ENCODE measurements at places on chromosomes 13 and 19. TPM values are rescaled to one million over a fixed set of nuclear protein-coding genes. Genes with fewer than 3 reads are reported as not detected.
A peak's percentile ranks its signal among the peaks of the same experiment; 100 is the strongest.

The TMEM86B gene
- 2.9 TPM for polyA plus RNA-seq

DNA sequence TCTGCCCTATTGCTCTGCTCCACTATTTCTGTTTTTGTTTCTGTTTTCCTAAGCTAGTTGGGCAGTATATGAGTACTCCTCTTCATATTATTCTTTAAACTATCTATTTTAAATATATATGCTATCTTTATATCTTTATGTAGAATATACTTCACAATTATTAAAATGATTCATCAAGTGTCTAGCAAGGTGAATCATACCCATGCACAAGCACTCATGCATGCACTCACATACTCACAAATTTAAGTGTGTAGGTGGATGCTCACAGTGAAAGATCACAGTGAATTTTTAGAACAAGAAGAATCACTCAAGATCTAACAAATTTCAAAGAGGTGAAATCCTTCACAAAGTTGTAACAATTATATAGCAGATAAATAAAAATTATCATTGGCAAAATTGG, 435.6 kb upstream of the SLITRK5 start:
- no peak for DNase-seq

DNA sequence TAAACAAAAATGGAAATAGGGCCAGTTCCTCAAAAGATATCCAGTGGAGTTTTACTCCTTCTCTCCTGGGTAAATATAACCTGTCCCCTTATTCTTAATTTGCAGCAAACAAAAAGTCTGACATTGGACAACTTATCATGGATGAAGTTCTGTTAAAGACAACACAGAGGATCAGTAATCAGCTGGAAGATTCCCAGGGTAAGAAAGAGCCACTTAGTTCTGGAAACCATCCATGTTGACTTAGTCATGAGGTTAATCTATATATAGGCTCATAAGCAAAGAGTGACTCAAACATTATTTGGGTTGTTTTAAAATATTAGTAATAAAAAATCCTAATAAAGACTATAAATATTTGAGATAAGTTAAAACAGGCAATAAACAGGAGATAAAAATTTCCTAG, 40.5 kb upstream of the EBPL start:
- no peak for DNase-seq

- DNase-seq, result no peak
Observed at GRCh38 chr19:50427997-50428425, 4.7 kb upstream of the MYBPC2 start.

DNA sequence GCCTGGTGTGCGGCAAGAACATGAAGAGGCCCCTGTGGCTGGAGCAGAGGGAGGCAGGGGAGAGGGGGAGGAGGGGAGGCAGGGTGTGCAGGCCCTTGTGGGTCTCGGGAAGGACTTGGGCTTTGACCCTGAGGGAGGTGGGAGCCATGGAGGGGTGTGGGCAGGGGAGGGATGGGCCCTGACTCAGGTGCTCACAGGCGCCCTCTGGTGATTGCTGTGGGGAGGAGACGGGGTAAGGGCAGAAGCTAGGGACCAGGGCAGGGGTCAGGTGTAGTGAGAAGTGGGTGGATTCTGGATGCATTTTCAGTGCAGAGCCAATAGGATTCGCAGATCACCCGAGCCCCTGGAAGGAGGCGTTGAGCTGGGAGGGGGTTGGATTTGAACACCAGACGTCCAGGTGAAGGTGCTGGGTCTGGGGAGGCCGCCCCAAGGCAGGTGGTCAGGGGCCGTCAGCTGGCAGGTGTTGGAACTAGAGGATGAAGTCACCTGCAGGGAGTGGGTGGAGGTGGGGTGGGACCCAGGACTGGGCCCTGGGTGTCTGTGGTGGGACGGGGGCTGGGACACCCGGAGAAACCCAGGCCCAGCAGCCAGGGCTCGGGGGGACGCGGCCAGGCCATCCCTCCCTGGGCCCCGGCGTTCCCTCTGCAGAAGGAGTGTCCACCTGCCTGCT, 185.4 kb downstream of the KDM4B start:
- DNase-seq, result no peak

DNA sequence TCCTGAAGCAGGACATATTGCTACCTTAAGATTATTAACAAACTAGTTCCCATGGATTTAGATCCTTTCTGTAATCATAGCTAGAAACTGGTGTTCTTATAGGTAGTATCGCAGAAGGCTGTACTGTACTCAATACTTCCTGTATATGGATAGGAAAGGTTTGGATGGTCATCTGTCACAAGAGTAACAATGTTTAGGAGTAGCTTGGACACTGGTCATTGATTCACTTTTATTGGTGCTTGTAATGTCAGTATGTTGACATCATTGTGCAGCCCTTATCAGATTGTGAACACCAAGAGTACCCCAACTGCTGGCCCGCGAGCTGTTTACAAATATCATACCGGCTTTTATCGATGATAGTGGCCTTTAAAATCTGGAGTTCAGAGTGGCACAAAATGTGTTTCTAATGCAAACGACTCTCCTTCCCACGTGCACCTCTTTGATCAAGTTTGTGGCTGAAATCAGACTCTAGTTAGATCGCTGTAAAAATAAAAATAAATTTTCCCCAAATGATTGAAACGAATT, 605 bp upstream of the CDK8 start:
- DNase-seq, result no peak

GRCh38 chr19:4962085-4962619, 6.8 kb upstream of the KDM4B start:
- no peak for DNase-seq

- no peak for DNase-seq
Observed at GRCh38 chr13:94444826-94445225, 34.7 kb downstream of the DCT start.

DNA sequence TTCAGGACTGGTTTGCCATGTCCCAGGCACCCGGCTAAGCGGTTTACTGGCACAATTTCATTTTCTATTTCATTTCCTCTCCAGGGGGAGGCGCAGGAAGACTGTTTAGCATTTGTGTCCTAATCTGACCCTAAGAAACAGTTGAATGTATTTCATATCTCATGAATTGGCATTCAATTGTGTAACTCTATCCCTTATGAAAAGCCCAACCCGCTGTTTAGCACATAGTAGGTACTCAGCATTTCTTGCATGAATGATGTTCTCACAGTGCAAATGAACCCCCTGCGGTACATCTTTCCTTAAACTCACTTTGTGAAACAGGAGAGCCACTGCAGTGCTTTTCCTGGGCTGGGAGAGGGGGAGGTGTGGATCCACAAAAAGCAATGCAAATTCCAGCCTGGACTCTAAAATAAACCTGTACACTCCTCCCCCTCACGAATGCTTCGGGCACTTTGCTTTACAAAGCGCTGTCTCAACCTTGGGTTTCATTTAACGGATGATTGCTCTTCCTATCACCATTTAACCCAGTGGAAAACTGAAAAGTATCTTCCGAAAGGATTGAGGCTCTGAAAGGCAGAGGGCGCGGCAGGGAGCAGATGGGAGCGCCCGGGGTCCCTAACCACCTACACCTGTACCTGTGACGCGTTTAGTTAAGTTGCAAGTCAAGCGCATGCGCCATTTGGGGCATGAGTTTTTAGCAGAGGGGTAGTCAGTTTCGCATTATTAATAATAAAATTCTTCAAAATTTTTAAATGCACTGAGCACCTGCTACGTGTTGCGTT, 1.2 kb upstream of the EEF2 start:
- peak; percentile 59 for DNase-seq

- DNase-seq, result no peak
Observed at GRCh38 chr19:31055454-31055853, 293.8 kb downstream of the TSHZ3 start.

The POU2F2 gene
- polyA plus RNA-seq, result 8.5 TPM

The ZFP36 gene
- 355 TPM for polyA plus RNA-seq

The PCP2 gene
- polyA plus RNA-seq, result not detected

The ZNF90 gene
- polyA plus RNA-seq, result 1.8 TPM

DNA sequence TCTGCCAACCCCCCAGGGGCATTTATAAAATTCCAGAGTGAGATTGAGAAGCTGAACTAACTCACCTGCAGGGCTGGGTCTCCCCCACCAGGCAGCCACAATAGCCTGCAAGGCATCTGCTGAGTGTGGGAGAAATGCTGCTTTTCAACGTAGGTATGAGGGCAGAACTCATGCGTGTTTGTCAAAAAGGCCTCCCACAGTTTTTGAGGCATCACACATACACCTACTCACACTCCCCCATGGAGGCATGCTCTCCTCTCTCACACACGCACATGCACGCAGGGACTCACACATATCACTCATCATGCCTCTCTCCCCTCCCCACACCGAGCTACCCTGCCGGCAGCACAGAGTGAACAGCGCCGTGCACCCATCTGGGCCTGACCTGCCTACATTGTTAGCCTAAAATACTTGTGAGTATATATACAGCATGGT, 390.5 kb downstream of the FGF9 start:
- DNase-seq, result peak; percentile 37

DNA sequence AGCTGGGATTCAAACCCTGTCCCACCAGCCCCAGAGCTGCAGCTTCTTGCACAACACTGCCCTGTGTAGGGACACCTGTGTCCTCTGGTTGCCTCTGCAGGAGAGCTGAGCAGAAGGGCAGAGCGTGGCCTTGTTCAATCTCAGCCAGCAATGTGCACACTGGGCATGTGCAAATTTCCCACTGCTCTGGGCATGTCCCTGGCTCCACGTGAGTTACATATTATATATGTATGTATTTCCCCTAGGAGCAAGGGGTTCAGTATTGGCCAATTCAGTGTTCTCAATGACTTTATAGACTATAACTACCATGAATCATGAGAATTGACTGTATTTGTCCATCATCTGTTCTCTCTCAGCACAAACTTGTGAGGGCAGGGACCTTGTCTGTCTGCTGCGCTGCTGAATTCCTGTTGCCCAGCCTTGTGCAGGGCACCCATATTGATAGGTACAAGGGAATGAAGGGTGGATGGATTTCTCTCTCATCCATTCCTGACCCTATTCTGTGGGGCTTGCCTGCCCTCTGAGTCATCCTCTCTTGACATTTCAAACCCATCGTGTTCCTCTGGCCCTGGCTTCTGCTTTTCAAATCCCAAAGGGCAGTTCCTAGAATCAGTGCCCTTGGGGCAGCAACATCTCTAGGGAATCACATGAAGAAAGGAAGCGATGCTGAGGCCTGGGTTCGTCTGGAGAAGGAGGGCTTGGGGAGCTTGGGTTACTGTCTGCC, 69.7 kb downstream of the ERICH6B start:
- DNase-seq, result no peak

The GTF2F2 gene
- 10.4 TPM for polyA plus RNA-seq

DNA sequence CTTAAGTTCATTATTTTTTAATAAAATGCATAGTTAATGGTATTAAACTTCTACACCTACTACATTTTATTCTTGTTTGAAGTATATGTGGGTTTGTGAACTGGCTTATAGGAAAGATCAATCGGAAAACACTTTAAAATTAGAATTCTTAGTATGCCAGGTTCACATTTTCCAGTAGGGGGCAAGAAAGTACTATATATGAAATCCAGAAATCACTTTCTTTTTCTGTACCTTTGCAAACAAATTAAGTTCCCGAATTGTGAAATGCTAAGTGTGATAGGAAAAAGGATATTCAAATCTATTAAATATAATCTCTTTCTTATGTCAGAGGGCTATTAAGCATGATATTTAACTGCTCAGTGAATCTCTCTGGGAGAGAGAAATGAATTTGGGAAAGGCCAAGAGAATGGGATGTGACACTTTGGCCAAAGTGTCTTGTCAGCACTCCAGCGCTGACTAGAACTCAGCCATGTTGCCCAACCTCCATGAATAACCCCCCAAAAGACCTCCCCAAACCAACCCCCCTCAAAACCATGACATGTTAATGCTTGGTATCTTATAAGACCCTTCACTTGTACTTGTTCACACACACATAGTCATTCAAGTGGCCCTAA, 122.6 kb upstream of the SLC10A2 start:
- no peak for DNase-seq

DNA sequence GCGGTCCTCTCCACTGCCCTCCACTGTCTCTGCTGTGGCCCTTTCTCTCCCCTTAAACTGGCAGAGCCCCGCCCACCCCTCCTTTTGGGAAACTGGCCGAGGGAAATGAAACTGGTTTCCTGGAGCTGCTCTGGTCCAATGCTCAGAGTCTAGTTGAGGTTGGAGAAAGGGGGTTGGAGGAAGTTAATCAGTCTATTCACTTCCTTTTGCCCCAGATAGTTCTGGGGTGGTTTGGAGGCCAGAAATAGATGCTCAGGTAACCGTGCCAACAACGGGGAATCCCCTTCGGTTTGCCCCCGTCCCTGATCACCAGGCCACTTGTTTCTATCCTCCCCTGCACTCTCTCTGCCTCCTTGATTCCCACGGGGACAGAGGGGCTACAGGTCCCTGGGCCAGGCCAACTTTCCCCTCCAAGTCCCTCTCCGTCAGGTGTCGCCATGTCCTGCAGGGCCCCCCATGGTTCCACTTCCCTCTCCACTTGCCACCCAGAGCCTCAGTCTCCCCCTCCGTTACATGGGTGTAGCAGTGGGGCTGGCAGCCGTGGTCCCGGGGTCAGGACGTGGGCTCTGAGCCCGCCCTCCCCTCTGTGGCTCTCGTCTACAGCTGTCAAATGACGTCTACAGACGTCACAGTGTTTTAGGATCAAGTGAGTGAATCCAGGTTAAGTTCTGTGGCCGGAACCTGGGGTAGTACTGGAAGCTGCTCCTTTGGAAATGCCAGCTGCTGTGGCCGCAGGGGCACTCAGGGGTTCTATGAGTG, at the start of gene IL4I1:
TSS of gene IL4I1 (minus strand) at position 25 of the 759 bp plus-strand sequence. CDS start 727 bp downstream, outside the sequence.
- peak; percentile 78 for DNase-seq
